Stimulated activated CD8-positive, alpha-beta memory T cell treated with anti-CD3 and anti-CD28 coated beads, Interleukin-7, amount 100 ng/mL, for 1 hour (primary cell): ENCODE measurements at places on chromosomes 6 and 20.

GRCh38 chr20:33673114-33673409 is 1.2 kb downstream of the NECAB3 start:
- DNase-seq, result no peak

DNA sequence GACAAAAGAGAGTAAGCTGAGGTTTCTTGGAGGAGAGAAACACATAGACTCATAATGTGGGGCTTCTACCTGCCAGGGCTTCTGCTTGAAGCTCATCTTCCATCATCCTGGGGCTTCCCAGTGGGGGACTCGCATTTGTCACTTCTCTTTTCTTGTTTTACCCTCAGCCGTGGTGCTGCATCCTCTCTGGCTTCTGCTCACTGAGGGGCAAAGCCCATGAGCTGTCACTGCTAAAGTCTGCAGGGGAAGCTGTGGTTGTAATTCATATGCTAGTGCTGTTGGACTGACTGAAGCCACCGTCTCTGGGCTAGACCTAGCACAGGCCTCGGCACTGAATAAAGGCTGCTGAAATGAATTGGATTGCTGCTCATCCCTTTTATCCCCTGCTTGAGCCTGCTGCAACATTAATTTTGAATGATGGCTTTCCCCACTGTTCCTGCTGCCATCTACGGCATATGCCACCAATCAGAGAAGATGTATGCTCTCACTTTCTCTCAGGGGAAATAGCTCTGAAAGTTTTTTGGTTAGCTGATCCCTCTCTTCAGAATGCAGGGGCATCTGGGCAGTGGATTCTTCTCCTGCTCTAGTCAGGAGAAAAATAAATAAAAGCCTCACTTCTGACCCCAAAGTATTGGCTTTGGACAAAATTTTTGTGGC is 568.4 kb upstream of the MAP3K7 start:
- DNase-seq, result no peak

DNA sequence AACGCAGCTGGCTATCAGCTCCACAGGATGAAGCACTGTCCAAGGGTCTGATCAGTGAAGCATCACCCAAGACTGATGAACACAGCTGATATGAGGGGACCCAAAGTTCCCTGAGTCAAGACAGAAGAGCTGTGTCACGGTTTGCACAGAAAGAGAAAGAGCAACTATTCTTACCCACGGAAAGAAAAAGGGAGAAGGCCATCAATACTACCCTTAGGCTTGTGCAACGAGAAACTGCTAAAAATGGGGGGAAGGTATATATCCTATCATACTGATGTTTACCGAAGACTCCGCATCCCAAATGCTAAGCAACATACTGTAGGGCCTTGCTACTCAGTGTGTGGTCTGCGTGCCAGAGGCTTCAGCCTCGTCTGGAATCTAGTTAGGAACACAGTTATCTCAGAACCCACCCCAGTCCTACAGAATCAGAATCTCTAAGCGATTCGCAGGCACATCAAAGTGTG is 665 bp downstream of the FASTKD5 start:
- no peak for DNase-seq

GRCh38 chr6:30823534-30823865 is 60.8 kb upstream of the DDR1 start:
- no peak for DNase-seq

- DNase-seq, result no peak
Observed at GRCh38 chr6:157061770-157062594, 261.3 kb downstream of the TMEM242 start.
